IMR-90 (cell line): ENCODE measurements at places on chromosomes 2 and 18. TPM values are rescaled to one million over a fixed set of nuclear protein-coding genes. Genes with fewer than 3 reads are reported as not detected.

DNA sequence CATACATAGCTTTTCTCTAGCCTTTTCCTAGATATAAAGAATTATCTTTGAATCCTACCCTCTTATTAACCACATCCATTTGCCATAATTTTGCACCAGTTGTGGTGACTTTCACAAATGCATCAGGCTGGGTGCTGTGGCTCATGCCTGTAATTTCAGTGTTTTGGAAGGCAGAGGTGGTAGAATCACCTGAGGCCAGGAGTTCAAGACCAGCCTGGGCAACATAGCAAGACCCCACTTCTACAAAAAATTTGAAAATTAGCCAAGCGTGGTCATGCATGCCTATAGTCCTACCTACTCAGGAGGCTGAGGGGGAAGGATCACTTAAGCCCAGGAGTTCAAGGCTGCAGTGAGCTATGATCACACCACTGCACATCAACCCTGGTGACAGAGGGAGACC lies 672.4 kb upstream of the CHAC2 start:
- no peak overlapping the region for H3K4me3 ChIP-seq
- no peaks in the 10 kb centered on the region for H3K27me3 ChIP-seq
- no peaks in the 10 kb centered on the region for H3K4me1 ChIP-seq
- H3K27ac ChIP-seq: no peak overlapping the region

DNA sequence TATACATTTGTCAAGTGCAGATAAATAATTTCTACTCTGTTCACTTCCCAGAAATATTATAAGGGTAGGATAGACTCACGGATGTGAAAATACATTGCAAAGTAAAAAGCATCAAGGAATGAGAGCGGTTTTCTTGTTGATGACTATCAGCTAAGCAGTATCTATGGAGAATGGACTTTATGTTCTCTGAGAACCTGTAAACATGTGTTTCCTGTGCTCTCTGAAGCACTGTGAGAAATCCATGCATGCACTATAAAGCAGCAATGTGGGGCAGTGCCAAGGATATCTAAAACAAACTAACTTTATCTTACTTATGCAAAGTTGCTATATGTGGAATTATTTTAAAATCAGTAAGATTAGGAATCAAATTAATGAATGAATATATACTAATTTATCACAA lies 4.4 kb upstream of the SIGLEC15 start:
- no peak for DNase-seq
- no peak overlapping the region for H3K4me3 ChIP-seq
- no peaks in the 10 kb centered on the region for H3K4me1 ChIP-seq
- no peaks in the 10 kb centered on the region for H3K36me3 ChIP-seq
- no peaks in the 10 kb centered on the region for H3K27me3 ChIP-seq
- H3K27ac ChIP-seq: no peak overlapping the region

DNA sequence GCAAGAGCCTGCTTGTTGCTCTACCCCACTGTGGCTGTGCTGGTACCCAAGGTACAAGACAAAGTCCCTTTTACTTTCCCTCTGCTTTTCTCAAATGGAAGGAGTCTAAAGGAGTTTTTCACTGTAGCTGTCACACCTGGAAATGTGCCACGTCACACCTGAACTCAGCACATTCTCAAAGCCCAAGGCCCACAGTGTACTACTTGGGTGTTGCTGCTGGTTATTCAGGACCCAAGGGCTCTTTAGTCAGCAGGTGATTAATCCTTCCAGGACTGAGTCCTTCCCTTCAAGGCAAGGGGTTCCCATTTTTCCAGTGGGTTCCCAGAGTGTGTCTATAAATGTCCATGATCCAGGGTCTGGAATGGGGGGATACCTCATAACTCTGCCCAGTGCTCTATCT lies 63.2 kb upstream of the STK39 start:
- no peak overlapping the region for H3K27ac ChIP-seq
- no peaks in the 10 kb centered on the region for H3K36me3 ChIP-seq
- H3K4me1 ChIP-seq: peaks cover 4% of the 10 kb centered on the region; the same call in 1 of the 2 replicates
- H3K4me3 ChIP-seq: no peak overlapping the region
- no peaks in the 10 kb centered on the region for H3K27me3 ChIP-seq
- no peak for DNase-seq

DNA sequence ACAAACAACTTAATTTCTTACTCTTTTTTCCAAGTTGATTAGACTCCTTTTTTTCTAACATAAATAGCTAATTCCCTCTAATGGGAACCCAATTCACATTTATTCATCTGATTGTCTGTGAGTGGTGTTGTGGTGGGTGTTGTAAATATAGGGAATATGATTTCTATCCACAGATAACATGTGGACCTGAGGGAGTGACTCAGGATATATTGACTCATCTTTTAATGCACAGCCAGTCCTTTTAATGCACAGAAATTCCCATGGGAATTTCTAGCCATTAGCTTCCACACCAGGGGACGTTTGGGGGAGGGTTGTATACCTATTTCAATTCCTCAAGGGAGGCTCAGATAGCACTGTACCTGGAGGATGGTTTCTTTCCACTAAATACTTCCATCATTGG lies 1339.6 kb upstream of the LRRTM1 start:
- no peak for DNase-seq
- H3K27ac ChIP-seq: no peak overlapping the region
- no peak overlapping the region for H3K4me3 ChIP-seq
- no peaks in the 10 kb centered on the region for H3K4me1 ChIP-seq

- no peaks in the 10 kb centered on the region for H3K4me1 ChIP-seq
- no peak overlapping the region for H3K4me3 ChIP-seq
- H3K27me3 ChIP-seq: no peaks in the 10 kb centered on the region
- no peaks in the 10 kb centered on the region for H3K36me3 ChIP-seq
- no peak for DNase-seq
These were observed 1621.3 kb upstream of the TMEFF2 start for GRCh38 chr2:193816008-193816407.

The G6PC2 gene
- not detected in 2 replicates for total RNA-seq

The RGPD3 gene
- 0.18 and 0.56 TPM in 2 replicates for total RNA-seq
